GM23338 (cell line): ENCODE measurements at places on chromosomes 13 and 19. TPM values are rescaled to one million over a fixed set of nuclear protein-coding genes. Genes with fewer than 3 reads are reported as not detected.

DNA sequence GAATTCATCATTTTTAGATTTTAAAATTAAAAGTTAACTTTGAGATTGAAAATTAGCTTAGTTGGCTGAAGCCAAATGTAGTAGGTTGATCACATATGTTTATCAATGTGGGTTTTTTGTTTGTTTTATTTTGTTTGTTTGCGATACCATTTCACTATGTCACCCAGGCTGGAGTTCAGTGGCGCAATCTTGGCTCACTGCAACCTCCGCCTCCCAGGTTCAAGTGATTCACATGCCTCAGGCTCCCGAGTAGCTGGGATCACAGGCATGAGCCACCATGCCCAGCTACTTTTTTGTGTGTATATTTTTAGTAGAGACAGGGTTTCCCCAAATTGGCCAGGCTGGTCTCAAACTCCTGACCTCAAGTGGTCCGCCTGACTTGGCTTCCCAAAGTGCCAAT is 665.7 kb upstream of the SLC10A2 start:
- DNase-seq: no peak

DNA sequence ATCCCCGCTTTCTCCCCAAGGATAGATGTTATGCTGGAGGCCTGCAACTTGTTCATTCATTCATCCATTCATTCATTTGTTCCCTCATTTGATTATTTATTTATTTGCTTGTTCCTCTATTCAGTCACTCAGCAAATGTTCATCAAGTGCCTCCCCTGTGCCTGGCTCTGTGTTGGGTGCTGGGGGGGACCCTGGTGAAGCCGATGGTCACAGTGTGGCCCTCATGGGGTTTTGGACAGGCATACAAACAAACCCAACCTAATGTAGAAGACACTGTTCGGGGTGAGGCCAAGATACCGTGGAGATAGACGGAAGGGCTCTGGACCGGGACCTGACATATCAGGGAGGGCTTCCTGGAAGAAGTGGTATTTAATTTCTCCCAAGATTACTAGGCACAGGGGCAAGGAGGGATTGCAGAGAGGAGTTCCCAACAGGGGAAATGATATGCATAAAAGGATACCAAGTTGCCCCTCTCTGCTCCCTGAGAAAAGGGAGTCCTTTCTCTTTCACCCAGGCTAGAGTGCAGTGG is 58.1 kb downstream of the ZNF536 start:
- no peak for DNase-seq

DNA sequence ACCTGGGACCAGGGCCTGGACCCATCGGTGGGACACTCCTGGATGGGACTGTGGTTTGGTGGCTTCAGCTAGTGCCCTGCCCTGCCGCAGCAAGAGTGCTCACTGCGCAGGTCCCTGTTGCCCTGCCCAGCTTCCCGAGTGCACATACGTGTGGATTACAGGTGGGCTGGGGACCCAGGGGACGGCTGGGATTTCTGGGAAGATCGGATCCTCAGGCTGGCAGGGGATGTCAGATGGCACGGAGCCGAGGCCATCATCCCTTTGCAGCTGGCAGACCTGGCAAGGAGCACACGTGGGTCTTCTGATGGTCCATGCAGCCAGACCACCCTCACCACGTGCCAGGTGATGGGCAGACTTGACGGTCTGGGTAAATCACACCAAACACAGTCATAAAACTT is 69.3 kb downstream of the CHST8 start:
- no peak for DNase-seq

- no peak for DNase-seq
Measured at GRCh38 chr19:19081642-19082151, 17.9 kb downstream of the SLC25A42 start.

- no peak for DNase-seq
Measured at GRCh38 chr19:5587661-5588060, 19.9 kb upstream of the TINCR start.

- no peak for DNase-seq
Measured at GRCh38 chr13:97885641-97886040, 67.8 kb upstream of the IPO5 start.

DNA sequence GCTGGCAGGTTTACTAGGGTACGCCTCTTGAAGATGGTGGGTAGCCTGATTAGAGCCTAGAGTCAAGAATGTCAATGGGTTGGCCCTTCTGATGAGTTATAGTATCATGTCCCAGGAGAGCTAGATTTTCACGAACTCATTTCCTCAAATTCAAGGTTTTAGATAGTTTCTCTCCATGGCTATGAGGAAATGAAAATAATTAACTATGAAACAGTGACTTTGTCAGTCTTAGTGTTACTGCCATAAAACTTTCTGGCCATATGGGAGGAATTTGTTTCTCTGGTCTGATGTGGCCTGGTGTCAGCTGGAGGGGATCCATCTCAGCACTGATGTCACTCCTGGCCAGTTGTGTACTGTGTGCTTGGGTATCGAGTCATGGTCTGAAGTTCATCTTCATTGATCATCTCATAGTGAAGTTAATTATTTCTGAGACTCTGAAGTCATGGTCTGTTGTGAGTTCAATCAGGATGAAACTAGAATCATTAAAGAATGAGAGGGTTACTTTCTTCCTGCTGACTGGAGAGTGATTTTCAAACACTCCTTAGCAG is 49.4 kb upstream of the TNFSF11 start:
- DNase-seq: no peak

GRCh38 chr19:23762884-23763711 is 4.4 kb upstream of the ZNF681 start:
- peak; percentile 98 for DNase-seq

ODAD3 gene
- total RNA-seq: 0.54 and 1.5 TPM in 2 replicates

USPL1 gene
- 17.9 and 24.1 TPM in 2 replicates for total RNA-seq

KCNN4 gene
- total RNA-seq: 3.2 and 3.4 TPM in 2 replicates
